ENCODE measurements at places on chromosomes 4 and X. TPM values are rescaled to one million over a fixed set of nuclear protein-coding genes. Genes with fewer than 3 reads are reported as not detected.

Gene ADGRG2
- not detected for total RNA-seq

Gene IL2
- not detected for total RNA-seq

Gene MAGEC1
- 0.07 TPM for total RNA-seq

Gene FABP2
- total RNA-seq, result not detected

Gene PRR32
- total RNA-seq, result not detected

Gene HSFX3
- total RNA-seq, result not detected

Gene HMGB3
- 33.2 TPM for total RNA-seq

Gene DIPK2B
- 3.6 TPM for total RNA-seq

Gene CHST7
- 33.4 TPM for total RNA-seq

Gene CSAG1
- total RNA-seq, result not detected

DNA sequence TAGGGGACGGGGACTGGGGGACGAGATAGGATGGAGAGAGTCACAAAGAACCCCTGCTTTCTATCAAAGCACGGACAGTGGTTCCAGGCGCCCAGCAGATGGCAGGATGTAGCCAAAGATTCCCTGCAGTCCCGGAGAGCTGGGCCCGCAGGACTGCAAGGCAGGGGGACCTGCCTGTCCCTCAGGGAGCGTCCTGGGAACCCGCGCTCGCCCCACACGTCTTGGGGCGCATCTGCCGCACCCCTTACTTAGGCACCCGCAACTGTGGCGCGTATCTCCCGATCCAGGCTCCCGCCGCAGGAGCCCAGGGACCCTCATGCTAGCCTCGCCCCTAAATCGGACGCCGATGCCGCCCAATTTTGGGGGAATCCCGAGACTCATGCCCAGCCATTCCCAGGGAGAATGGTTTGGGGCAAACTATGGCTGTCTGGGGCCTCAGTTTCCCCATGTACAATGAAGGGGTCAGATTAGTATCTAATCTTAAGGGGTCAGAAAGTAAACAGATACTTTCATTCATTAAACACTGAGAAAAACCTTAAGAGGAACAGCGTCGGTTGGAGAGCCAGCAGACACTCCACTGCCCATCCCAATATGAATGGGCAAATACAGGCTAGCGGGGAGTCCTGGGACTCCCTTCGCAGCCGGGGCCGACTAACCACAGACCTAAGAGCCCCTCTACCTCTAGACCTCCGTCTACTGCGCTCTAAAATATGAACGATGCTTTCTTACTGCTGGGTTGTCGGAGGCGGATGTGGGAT lies 581 bp upstream of the STK32B start:
- peak; percentile 55 for DNase-seq

GRCh38 chr4:84568496-84568895 lies 14.4 kb upstream of the CDS1 start:
- no peak for DNase-seq

GRCh38 chr4:99998062-99998867 lies 48.2 kb upstream of the H2AZ1 start:
- DNase-seq, result no peak

DNA sequence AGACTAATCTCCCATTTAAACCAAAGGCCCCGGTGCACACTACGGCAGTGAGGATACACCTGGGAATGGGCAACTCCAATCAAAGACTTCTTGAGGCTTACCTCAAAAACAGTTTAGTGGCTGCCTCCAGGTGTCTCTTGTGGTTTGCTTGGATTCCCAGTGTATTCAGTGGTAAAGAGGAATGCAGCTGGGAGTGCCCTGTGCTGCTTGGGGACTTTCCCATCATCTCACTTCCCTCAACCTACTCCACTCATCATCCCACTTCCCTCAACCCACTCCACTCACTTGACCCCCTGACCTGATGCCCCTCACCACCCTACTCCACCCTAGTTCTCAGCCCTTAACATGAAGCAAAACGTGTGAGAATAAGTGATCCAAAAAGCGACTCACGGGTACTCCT lies 177.3 kb upstream of the ETNPPL start:
- no peak for DNase-seq

DNA sequence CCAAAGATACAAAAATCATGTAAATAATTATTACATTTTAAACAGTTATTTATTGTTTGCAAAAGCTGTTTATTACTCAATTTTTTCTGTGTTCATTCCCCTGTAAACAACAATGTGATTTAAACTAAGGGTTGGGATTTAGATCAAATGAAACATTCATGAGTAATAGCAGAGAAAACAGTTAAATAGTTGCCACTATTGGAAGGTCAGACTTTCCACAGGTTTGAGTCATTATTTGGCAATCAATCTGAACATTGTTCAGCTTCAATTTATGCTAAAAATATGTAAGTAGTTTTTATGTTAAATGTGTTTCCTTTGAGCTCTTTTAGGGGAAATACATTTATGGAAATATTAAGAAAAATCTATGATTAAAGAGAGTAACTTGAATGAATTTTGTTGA lies 144.9 kb downstream of the STIM2 start:
- peak; percentile 49 for DNase-seq

GRCh38 chr4:80097400-80098177 lies 24.6 kb upstream of the ANTXR2 start:
- DNase-seq, result peak; percentile 20

DNA sequence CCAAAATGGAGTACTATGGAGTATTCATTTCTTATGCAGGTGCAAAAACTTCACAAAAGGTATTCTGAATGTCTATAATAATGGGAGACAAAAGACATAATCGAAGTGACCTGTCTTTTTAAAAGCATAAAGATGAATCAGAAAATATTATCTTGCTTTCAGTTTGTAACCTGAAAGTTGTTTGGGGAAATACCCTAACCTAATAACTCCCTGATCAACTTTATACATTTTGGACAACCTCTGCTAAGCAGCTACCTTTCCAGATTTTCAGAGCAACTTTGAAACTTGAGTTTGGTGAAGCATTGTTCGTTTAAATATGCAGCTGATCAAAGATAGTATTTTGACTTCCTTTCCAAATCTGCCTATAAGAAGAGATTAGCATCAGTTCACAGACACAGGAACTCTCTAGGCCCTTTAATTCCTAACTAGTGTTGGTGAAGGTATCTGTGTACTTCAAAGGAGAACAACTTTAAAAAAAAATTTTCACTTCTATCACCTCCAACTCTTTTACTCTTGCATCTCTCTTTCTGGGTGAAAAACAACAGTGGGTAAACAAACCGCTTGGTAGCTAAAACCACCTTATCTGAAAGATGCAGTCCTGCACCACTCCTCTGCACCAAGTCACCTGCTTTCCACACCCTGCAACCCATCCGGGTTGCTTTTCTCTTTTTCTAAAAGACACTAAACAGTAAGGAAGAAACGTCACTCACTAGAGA lies 26.5 kb downstream of the CD40LG start:
- no peak for DNase-seq

DNA sequence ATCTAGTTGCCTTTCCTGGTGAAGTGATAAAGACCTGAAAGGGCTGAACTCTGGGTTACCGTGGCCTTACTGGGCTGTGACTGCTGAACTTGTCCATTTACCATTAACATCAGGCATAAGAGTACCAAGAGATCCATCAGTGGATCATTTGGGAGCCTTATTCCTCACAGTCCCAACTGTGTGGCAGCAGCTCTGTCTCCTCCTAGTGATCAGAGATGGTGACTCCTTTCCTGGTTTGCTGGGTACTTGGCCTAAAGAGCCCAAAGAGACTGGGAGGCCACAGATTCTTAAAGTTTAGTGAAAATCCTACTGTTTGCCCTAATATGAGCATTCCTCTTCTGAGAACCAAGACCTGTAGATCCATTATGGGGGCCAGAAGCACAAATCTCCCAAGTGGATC lies 56.3 kb upstream of the ATP6AP2 start:
- DNase-seq, result no peak

DNA sequence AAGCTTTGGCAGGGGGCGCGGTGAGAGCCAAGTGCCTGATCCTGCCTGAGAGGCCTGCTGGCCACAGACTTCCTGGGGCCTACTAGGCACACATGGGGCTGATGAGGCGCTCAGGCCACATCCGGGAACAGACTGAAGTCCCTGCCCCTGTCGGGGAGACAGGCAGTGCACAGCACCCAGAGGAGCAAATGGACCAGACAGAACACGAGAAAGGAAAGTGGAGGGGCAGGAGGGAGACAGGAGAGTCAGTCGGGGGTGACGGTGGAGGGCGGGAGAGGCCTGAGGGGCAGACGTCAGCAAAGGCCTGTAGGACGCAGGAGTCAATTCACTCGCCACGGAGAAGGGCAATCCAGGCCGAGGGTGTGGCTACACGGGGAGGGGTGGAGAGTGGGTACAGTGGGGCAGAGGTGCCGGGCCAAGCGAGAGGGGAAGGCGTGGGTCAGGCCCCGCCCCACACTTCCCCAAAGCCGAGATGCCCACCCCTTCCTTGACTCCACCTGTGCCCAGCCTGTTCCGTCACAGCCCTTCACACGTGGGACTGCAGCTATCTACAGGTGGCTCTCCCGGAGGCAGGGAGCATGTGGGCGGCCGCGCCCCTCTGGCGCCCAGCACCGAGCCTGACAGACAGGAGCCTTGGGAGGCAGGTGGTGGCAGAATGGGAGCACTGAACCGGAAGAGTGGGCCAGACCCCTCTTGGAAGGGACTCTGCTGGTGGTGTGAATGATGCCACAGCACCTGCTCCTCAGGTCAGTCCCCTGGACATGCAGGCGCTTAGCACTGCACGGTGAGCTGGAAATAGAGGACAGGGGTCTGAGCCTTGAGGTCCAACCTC lies 20.5 kb downstream of the NOP14 start:
- no peak for DNase-seq

- DNase-seq, result no peak
These were observed 141.4 kb downstream of the TLL1 start for GRCh38 chr4:166014411-166014810.

DNA sequence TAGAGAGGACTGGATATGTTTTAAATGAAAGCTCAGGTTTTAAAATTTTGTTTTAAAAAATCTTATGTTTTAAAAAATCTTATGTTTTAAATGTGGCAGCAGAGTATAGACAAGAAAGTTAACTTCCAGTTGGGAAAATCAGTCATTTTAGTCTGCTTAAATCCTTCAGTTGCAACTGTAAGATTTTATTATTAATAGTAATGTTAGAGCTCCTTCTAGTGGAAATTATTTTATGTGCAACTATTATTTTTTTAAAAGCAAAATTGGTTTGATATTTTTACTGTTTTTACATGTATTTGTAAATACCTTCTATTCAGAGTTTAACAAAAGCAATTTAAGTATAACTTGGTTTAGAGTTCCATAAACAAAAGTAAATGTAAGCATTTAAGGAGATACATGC lies 8.5 kb upstream of the NUDT6 start:
- no peak for DNase-seq

DNA sequence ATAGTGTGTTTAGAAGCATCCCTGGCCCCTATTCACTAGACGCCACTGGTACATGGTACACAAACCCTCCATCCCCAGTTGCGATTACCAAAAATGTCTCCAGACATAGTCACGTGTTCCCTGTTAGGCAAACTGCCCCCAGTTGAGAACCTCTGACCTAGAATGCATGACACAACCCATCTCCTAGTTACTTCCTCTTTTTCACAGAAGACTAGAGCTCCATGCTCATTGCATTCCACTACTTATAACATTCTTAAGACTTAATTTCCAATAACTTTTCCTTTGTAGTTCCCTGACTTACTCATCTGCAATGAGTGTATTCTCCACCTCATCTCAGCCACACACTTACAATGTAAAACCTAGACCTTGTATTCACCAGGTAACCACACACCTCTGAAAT lies 68.6 kb downstream of the PRSS12 start:
- no peak for DNase-seq

DNA sequence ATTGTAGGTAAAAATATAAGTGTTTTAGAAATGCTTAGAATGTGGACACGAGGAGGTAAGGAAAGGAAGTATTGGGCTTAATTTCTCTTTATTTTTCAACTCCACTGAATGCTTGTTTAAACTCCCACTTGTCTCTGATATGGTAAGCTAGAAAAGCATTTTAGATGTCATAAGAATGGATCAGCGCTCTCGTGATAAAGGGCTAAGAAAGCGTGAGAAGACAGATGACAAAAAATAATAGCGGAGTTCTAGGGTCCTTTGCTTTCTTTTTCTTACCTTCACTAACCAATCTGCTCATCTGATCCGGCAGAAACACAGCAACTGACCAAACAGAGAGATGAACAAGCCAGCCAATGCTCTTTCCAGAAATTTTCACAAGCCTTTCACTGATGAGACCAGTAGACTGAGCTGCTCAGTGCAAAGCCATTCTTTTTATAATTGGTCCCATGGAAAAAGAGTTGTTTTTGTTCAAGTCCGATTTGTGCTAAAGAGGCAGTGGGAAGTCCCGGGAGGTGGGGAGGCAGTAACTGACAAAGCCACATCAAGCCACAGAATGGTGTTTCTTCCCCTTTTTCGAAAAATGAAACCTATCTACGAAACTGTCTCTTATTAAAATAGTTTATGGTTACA lies at the start of gene TASL:
Gene TASL (minus strand): TSS at position 405 of the 630 bp plus-strand sequence. CDS start 17,411 bp downstream, outside the sequence.
- DNase-seq, result no peak

- DNase-seq, result no peak
These were observed 342.7 kb downstream of the GLUD2 start for GRCh38 chrX:121389976-121390714.
